ENCODE measurements at places on chromosomes 11 and 22. TPM values are rescaled to one million over a fixed set of nuclear protein-coding genes. Genes with fewer than 3 reads are reported as not detected.

The USP2 gene
- total RNA-seq = 0.27 TPM

The P2RY2 gene
- 6.3 TPM for total RNA-seq

The CECR2 gene
- total RNA-seq = not detected

The RAG1 gene
- 1.5 TPM for total RNA-seq

The RFPL2 gene
- not detected for total RNA-seq

The C22orf31 gene
- total RNA-seq = not detected

The APOL1 gene
- total RNA-seq = 1.8 TPM

The OR52A1 gene
- not detected for total RNA-seq

The RTN4R gene
- 19.3 TPM for total RNA-seq

All from foreskin keratinocyte (primary cell).